ENCODE measurements at places on chromosomes 12 and 14.
A peak's percentile ranks its signal among the peaks of the same experiment; 100 is the strongest.

DNA sequence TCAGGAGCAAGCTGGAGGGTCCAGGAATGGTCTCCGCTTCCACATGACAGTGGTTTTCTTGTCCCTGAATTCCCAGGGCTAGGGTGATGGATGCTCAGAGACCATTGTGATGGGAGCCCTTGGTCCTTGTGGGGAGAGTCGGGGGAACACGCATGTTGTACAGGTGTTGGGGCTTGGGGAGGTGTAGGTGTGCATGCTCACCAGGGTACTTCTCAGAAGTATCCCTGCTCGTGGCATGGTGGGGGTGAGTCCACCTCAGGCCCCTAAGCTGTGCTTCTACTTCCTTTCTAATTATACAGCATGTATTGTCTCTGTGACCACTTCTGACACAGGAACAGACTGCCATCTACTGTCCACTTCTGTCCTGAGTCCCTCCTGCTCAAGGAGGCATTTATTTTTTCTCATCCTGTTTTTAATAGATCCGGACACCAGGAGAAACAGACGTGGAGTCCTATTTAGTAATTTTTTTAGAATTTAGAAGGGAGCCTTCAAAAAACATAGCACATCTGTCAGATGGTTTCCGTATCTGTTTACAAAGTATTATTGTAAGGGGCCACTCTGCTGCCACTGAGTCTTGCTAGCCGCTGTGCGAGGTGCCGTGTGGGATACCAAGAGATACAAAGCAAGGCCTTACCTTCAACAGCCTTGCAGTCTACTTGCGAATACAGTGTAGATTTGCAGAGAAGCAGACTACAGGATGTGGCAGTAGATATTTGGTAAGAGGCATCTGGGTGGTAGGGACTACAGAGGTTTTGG is 10.5 kb downstream of the NTF3 start:
- DNase-seq, result no peak
- no peaks in the 10 kb centered on the region for H3K36me3 ChIP-seq
- no peaks in the 10 kb centered on the region for H3K4me1 ChIP-seq
- no peak overlapping the region for H3K4me3 ChIP-seq
- no peak overlapping the region for H3K27ac ChIP-seq

DNA sequence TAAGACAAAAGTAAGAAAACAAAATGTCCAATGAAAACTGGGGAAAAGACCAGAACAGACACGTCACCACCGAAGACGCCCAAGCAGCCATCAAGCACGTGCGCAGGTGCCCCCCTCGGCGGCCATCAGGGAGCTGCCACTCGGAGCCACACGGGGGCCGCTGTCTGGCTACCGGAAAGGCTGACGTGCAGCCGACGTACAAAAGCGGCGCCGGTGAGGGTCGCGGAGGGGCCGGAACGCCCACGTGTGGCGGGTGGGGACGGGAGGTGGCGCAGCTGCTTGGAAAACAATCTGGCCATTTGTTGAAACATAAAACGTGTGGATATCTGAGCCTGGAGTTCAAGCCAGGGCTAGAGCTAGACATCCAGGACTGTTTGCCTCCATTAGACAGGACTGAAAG is 60.7 kb downstream of the GALNT9 start:
- no peak overlapping the region for H3K27ac ChIP-seq
- no peaks in the 10 kb centered on the region for H3K27me3 ChIP-seq
- no peak for DNase-seq
- H3K4me1 ChIP-seq, result no peaks in the 10 kb centered on the region

GRCh38 chr12:92552412-92553108 is 150.2 kb upstream of the PLEKHG7 start:
- no peak overlapping the region for H3K4me3 ChIP-seq
- H3K4me1 ChIP-seq, result peaks cover 32% of the 10 kb centered on the region
- DNase-seq, result no peak
- no peaks in the 10 kb centered on the region for H3K27me3 ChIP-seq
- no peak overlapping the region for H3K27ac ChIP-seq

GRCh38 chr12:67468549-67469245 is 179.8 kb upstream of the DYRK2 start:
- H3K4me3 ChIP-seq, result no peak overlapping the region
- H3K27me3 ChIP-seq, result peaks cover 7% of the 10 kb centered on the region
- no peak overlapping the region for H3K27ac ChIP-seq
- H3K4me1 ChIP-seq, result no peaks in the 10 kb centered on the region
- peaks cover 4% of the 10 kb centered on the region for H3K36me3 ChIP-seq

- no peak overlapping the region for H3K27ac ChIP-seq
- H3K4me3 ChIP-seq, result no peak overlapping the region
- H3K36me3 ChIP-seq, result no peaks in the 10 kb centered on the region
- no peak for DNase-seq
These were observed 225.4 kb upstream of the KITLG start for GRCh38 chr12:88805692-88806091.

- H3K27ac ChIP-seq, result no peak overlapping the region
- no peaks in the 10 kb centered on the region for H3K4me1 ChIP-seq
- H3K27me3 ChIP-seq, result peaks cover 1% of the 10 kb centered on the region
- no peak for DNase-seq
These were observed 84.5 kb upstream of the CDKN3 start for GRCh38 chr14:54312166-54312801.

DNA sequence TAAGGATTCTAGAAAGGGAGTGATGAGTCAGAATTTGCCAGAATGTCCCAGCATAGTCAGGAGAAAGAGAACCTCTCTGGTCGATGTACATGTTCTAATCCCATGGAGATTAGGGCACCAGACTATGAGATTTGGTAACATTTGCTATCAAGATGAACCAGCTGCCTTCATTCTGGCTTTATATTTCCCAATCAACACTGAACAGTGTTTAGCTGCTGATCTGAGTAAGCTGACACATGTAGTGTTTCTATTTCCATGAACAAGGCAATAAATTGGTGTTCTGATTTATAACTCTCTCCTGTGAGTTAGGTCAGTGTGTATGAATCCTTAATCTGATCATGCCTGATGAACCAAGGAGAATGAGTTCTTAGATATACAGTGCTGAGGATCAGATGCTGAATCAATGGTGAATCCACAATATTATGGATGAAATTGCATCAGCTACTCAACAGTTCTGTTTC is 158.0 kb upstream of the AMIGO2 start:
- H3K4me3 ChIP-seq, result no peak overlapping the region
- DNase-seq, result no peak
- peaks cover 35% of the 10 kb centered on the region for H3K4me1 ChIP-seq
- H3K27me3 ChIP-seq, result no peaks in the 10 kb centered on the region
- no peak overlapping the region for H3K27ac ChIP-seq

DNA sequence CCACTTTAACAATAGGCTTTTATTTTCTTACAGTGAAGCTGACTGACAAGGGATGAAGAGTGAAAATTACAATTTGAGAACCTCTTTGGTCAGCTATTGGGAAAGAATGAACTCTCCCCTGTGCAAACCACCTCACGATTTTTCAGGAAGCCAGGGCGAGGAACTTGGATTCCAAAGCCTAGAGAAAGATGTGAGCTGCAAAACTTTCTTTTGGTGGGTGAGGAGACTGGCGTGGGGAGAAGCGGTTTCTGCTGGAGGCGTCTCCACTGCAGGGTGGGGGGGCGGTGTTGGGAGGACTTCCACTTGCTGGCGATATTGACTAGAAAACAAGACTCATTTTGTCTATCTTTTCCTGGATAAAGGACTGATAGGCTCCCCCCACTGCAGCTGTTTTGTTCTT is 59.3 kb upstream of the VRK1 start:
- H3K27ac ChIP-seq, result no peak overlapping the region
- peaks cover 63% of the 10 kb centered on the region for H3K27me3 ChIP-seq
- H3K4me3 ChIP-seq, result no peak overlapping the region
- no peak for DNase-seq
- no peaks in the 10 kb centered on the region for H3K36me3 ChIP-seq

- H3K27ac ChIP-seq, result no peak overlapping the region
- H3K4me3 ChIP-seq, result no peak overlapping the region
- H3K36me3 ChIP-seq, result peaks cover 60% of the 10 kb centered on the region
- no peak for DNase-seq
- H3K4me1 ChIP-seq, result peaks cover 4% of the 10 kb centered on the region
These were observed 20.7 kb downstream of the VTI1B start for GRCh38 chr14:67653651-67654280.

- no peak for DNase-seq
- peaks cover 15% of the 10 kb centered on the region for H3K36me3 ChIP-seq
- H3K4me1 ChIP-seq, result peaks cover 14% of the 10 kb centered on the region
- peaks cover 13% of the 10 kb centered on the region for H3K27me3 ChIP-seq
These were observed 53.3 kb downstream of the BCAT1 start for GRCh38 chr12:24895612-24896011.

DNA sequence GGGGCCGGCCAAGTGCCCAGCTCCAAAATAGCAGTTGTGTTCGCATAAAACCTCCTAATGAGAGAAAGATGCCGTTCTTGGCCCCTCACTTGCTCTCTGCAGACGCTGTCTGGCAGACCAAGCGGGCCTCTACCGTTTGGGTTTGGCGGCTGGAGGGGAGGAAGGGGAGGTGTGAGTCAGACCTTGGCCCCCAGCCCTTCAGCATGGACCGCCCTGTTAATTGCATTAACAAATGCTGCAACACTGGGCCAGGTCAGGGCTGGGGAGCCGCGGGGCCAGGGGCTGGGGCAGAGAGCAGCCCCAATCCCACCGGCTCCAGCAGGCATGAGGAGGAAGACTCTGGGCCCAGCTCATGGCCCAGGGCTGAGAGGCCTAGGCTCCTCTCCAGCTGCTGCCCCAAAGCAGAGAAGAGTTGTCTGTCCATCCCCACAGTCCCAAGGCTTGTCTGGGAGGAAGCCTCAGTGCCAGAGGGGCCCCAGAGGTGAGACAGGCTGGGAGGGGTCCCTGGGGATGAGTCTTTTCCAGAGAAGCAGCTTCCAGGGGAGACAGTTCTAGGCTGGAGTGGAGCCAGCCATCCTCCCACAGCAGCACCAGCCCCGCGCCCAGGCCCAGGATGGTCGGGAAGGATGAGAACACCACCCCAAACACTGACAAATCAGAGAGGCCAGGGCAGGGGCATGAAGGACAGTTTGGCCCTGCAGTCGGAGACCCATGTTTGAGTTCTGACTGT is 16.9 kb downstream of the LTBP2 start:
- no peaks in the 10 kb centered on the region for H3K36me3 ChIP-seq
- H3K4me1 ChIP-seq, result no peaks in the 10 kb centered on the region
- no peak overlapping the region for H3K27ac ChIP-seq
- H3K4me3 ChIP-seq, result no peak overlapping the region
- no peak for DNase-seq
- peaks cover 7% of the 10 kb centered on the region for H3K27me3 ChIP-seq

- peaks cover 39% of the 10 kb centered on the region for H3K4me1 ChIP-seq
- no peak for DNase-seq
- H3K27ac ChIP-seq, result peak overlapping the region; percentile 30
- H3K27me3 ChIP-seq, result peaks cover 8% of the 10 kb centered on the region
These were observed 10.7 kb upstream of the LRTM2 start for GRCh38 chr12:1809591-1810190.

- no peak overlapping the region for H3K27ac ChIP-seq
- H3K36me3 ChIP-seq, result no peaks in the 10 kb centered on the region
- DNase-seq, result no peak
- peaks cover 6% of the 10 kb centered on the region for H3K27me3 ChIP-seq
- H3K4me1 ChIP-seq, result peaks cover 37% of the 10 kb centered on the region
These were observed 66.5 kb upstream of the MAX start for GRCh38 chr14:65168840-65169239.

- no peak for DNase-seq
- H3K36me3 ChIP-seq, result no peaks in the 10 kb centered on the region
- H3K4me1 ChIP-seq, result no peaks in the 10 kb centered on the region
- no peak overlapping the region for H3K27ac ChIP-seq
- H3K4me3 ChIP-seq, result no peak overlapping the region
These were observed 46.1 kb downstream of the MSRB3 start for GRCh38 chr12:65324551-65324950.

GRCh38 chr14:62143245-62143644 is 381.0 kb downstream of the SNAPC1 start:
- H3K4me1 ChIP-seq, result no peaks in the 10 kb centered on the region
- no peak overlapping the region for H3K27ac ChIP-seq
- H3K27me3 ChIP-seq, result peaks cover 12% of the 10 kb centered on the region
- no peak overlapping the region for H3K4me3 ChIP-seq

DNA sequence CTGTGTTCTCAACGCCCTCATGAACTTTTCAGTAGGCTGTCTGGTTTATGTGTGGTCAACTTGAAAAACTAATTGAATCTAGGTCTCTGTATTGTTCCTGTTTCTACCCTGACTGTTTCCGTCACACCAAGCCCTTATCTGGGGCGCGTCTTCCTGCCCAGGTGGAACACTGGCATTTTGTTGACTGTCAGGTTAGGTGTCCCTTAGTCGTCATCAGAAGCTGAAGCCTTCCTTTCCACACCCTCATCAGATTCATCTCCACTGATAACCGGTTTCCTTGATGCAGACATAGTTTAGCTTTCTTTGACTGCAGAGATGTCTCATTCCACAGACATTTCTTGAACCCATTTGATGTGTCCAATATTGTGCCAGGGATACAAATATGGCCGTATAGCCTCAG is 96.5 kb downstream of the DUSP16 start:
- H3K4me3 ChIP-seq, result peak overlapping the region; percentile 36
- DNase-seq, result peak; percentile 75
- peaks cover 63% of the 10 kb centered on the region for H3K36me3 ChIP-seq
- H3K27me3 ChIP-seq, result no peaks in the 10 kb centered on the region
- peaks cover 93% of the 10 kb centered on the region for H3K4me1 ChIP-seq

GRCh38 chr14:101475456-101476257 is 85.6 kb upstream of the DIO3 start:
- no peaks in the 10 kb centered on the region for H3K27me3 ChIP-seq
- H3K4me1 ChIP-seq, result no peaks in the 10 kb centered on the region
- DNase-seq, result peak; percentile 2
- no peaks in the 10 kb centered on the region for H3K36me3 ChIP-seq

DNA sequence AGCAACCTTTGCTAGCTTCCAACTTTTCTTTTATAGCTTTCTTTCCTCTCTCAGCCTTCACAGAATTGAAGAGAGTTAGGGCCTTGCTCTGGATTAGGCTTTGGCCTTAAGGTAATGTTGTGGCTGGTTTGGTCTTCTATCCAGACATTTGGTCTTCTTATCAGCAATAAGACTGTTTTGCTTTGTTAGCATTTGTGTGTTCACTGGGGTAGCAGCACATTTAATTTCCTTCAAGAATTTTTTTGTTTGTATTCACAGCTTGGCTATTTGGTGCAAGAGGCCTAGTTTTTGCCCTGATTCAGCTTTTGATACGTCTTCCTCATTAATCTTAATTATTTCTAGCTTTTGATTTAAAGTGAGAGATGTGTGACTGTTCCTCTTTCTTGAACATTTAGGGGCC is 130.8 kb downstream of the RAD51B start:
- H3K27ac ChIP-seq, result no peak overlapping the region
- no peak for DNase-seq

GRCh38 chr12:24139035-24139434 is 189.6 kb upstream of the SOX5 start:
- no peak overlapping the region for H3K27ac ChIP-seq
- no peaks in the 10 kb centered on the region for H3K36me3 ChIP-seq
- no peak overlapping the region for H3K4me3 ChIP-seq
- DNase-seq, result no peak
- no peaks in the 10 kb centered on the region for H3K4me1 ChIP-seq

DNA sequence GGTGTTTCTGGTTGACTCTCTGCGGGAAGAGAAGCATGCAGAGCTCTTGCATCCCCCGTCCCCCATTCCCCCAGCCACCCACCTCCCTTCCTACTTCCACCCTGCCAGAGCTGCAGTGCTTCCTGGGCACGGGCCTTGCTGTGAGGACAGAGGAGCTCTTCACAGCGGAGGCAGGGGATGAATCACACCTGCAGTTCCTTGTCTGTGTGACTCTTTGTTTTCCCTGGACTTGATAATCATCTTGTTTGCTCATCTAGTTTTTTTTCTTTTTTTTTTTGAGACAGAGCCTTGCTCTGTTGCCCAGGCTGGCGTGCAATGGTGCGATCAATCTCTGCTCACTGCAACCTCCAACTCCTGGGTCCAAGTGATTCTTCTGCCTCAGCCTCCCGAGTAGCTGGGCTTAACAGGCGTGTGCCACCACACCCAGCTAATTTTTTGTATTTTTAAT is 27.8 kb downstream of the ANKRD9 start:
- peaks cover 5% of the 10 kb centered on the region for H3K4me1 ChIP-seq
- no peak overlapping the region for H3K4me3 ChIP-seq
- H3K27me3 ChIP-seq, result no peaks in the 10 kb centered on the region
- H3K27ac ChIP-seq, result no peak overlapping the region
- peaks cover 8% of the 10 kb centered on the region for H3K36me3 ChIP-seq
- no peak for DNase-seq
